ENCODE measurements at places on chromosomes 3 and 15.

DNA sequence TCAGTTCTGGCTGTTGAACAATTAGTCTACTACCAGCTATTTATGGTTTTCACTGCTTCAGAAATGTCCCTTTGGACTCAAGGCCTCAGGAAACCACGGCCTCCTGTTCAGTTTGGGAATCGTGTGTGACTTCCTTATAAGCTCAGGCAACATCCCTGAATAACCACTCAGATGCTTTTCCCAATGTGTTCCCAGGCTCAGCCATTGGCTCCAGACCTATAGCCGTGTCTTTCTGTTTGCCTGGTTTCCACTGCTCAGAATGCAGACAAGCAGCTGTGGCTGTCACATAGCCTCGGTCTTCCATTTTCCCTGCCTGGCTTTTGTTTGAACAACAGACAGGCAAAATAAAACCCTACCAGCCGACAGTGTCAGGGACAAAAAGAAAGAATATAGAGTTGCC is 63.2 kb upstream of the ATP2B2 start:
- DNase-seq, result no peak

DNA sequence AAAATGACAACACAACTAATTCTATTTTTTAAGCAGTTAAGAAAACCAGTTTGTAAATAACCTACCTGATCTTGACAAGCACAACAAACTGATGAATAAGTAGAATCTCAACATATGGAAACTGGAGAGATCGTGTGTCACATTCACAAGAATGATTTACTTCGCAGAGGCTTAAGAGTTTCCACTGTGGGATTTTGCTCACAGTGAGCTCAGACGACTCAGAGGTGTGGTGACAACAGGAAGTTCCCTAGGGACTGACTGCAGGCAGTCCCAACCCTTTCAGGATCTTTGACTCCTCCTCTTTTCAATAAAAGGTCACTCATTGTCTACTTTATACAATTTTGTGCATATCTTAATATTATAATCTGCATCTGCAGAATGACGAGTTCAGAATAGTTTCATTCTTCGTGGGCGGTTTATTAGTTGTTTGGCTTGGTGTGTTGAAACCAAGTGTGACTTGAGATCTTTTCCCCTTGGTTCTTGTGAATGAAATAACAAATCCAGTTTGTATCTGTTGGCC is at the start of gene LIPH:
TSS of gene LIPH (minus strand) at position 231 of the 520 bp plus-strand sequence. CDS start at position 114, 117 bp downstream.
- DNase-seq, result no peak

DNA sequence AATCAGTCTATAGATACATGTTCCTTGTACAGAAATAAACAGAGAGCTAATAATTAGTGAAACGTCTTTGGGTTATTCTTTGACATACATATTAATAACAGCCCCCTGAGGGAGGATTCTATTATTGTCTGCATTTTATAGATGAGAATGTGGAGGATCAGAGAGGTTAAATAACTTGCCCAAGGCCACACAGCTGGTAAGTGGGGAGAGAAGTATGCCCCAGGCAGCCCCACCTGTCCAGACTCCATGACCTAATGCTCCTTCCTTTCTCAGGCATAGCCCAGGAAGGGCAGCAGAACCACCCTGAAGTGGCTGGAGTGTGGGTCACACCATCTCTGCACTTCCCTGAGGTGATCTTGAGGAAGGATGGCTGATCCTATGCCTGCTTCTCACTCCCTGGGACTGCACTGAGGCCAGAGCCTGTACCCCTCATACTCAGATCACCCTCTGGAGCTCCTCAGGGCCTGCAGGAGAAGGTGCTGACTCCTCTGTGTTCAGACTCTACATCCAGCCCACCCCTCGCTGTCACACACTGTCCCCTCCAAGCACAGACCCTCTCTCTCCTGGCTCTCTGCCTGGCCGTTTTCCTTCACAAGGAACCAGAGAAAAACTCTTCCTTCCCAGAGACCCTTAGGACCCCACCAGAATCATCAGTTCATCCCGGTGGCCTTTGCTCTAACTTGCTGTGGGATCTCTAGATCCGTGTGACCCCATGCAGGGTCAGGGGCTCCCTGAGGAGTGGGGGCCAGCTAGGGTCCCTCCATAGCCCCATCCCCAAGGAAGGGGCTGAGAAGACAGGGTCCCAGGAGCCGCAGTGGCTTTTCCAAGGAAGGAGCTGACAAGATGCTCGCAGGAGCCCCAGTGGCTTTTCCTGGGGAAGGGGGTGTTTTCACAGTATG is 4.4 kb upstream of the HHATL start:
- no peak for DNase-seq

DNA sequence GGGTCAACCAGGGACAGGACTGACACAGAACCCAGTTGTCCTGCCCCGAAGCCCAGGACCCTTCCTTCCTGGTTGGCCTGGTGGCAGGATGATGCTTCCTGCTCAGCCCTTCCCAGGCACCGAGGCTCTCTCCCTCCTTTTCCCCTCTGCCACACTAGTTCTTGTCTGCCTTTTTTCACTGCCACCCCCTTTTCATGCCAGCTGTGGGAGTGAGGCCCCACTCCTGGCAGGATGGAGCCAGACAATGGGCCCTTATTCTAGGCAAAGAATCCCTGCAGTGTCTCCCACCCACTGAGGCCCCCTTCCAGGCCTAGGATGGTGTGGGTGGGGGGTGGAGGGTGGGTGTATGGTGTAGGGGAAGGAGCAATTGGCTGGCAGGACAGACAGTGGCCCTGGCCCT is 1.1 kb upstream of the SCAMP5 start:
- no peak for DNase-seq

- DNase-seq, result no peak
Measured at GRCh38 chr3:126993436-126993835, 10.5 kb downstream of the PLXNA1 start.

DNA sequence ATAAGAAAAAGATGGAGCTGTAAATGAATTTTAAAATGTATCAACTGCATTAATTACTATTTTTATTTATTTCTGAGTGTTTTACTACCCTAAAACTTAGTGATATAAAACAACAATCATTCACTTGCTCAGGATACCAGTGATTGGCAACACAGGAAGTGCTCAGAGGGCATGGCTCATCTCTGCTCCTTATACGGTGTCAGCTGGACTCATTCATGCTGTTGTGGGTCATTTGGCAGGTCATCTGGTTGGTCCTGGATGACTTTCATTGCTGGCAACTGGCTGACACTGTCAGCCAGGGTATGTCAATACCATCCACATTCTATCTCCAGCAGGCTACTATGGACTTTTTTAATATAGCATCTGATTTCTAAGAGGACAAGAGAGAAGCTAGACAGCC is 689.6 kb upstream of the NECTIN3 start:
- no peak for DNase-seq

DNA sequence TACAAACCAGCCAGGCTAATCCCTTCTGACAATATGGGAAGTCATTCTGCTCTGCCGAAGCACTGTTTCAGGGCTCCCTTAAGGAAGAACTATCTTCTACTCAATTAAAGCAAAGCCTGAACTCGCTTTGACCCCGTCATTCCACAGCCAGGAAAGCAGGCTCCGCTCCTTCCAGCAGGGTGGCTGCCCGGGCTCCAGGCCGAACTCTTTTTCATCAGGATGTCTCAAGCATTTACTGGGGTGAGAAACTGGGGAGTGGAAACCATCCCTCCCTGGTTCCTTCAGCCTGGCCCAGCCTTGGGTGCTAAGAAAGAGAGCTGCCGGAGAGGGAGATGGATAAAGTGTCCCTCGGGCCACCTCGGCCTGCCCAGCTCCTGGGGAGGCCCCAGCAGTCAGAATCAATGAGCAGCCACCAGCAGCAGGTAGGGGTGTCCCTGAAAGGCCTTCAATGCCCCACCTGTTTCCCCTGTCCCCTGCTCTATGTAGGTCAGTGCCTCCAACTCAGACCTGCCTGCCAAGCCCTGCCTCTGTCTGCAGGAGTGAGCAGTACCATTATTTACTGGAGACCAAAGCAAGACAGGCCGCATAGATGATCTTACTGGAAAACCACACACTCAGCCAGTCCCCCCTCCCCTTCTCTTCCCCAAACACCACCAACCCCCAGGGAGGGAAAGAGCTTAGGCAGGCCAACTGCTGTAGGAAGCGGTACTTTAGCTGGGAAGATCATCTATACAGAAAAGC is 225.6 kb upstream of the TLE3 start:
- DNase-seq, result no peak

DNA sequence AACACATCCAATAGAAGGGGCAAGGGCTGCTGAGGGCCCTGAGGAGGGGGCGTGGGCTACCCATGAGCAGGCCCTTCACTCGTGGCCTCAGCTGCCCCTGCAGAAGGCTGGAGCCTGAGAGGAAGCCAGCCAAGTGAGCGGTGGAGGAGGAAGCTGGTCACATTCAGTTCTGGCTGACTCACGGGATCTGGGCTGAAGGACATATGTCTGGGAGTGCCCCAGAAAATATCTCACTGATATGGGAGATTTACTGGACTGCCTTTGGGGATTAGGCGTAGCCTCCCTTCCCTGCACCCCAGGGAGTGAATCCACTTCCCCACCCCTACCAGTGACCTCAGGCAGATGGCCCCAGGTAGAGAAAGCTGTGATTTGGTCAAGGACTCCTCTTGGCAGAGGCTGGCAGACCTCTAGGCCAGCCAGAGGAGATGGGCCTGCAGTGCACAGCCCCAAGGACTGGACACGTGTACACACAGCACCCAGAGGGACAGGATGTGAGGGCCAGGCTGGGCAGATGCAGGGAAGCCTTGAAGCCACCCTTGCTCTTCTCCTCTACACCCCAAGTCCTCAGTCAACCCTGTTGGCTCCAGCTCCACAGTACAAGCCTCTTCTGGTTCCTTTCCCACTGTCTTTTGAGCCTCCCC is 14.2 kb upstream of the ANKDD1A start:
- no peak for DNase-seq

DNA sequence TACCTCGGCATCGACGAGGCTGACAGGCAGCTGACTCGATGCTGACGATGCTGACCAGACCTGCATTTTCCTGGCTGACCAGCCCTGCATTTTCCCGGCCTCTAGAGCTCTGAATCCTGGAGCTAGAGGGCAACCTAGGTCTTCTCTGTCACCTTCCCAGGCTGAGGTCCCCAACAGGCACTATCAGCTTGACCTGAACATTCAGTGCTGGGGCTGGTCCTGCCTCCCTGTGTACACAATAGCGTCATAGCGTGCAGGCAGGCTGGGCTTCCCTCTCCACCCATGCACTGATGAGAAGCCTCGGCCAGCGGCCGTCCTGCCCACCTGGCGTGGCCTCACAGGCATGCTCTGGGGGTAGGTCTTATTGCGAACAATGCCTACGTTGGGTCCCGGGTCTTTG is 62.3 kb upstream of the SNRPA1 start:
- no peak for DNase-seq

DNA sequence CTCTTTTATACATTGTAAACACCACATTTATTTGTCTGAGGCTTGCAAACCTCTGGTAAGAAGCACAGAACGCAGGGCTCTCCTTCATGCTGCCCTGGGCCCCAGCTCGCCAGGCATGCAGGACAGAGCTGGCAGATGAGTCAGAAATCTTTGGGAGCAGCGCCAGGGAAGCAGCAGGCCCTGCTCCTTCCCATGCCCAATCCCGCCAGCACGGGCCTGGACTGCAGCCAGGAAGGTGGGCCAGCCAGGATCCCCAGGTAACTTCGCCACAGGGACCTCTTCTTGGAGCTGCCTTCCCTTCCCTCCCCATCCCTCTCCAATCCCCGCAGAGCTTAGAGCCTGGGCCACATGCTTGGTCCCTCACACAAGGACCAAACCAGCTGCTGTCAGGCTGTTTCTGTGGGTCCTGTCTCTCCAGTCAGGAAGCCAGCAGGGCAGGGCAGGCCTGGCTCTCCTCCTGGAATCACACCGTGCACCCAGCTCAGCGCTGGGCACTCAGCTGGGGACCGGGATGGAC is 8.8 kb downstream of the STOML1 start:
- no peak for DNase-seq

DNA sequence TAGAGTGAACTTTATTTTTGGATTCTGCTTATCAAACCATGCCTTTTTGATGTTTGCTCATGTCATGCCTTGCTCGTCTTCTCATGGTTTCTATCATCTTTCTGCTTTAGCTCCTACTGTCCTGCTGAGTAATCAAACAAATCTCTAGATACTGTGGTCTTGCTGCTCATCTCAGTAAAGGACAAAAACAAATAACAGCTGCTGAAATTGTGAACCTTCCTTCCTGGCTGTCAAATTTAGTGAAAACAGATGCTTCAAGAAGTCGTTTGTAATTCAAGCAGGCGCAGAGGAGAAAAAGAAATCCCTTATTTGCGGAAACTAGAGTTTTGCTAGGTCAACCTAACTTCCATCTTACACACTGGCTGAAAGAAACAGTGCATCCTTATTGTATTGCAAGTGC is 616.1 kb upstream of the ALCAM start:
- DNase-seq, result no peak

DNA sequence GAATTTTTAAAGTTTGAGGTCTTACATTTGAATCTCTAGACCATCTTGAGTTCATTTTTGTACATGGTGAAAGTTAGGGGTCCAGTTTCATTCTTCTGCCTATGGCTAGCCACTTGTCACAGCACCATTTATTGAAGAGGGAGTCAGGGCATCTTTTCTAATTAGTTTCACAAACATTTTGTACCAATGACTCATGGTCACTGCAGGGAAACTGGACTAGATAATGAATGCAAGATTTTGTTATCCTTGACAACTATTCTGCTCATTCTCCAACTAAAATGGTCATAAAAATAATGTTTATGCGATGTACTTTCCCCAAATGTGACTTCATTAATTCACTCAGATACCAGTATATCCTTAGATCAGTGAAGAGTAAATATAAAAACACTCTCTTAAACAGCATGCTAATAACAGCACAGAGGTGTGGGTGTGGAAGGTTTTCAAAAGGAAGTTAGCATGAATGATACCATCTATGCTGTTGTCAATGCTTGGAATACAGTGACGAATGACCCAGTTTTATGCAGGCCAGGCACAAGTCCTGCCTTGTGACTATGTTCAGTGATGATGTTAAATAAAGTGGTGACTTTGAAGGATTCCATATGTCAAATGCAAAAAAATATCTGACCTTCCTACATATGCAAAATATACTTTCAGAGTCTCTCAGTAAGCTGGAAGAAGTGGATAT is 314.9 kb upstream of the TMCO5A start:
- DNase-seq, result no peak

DNA sequence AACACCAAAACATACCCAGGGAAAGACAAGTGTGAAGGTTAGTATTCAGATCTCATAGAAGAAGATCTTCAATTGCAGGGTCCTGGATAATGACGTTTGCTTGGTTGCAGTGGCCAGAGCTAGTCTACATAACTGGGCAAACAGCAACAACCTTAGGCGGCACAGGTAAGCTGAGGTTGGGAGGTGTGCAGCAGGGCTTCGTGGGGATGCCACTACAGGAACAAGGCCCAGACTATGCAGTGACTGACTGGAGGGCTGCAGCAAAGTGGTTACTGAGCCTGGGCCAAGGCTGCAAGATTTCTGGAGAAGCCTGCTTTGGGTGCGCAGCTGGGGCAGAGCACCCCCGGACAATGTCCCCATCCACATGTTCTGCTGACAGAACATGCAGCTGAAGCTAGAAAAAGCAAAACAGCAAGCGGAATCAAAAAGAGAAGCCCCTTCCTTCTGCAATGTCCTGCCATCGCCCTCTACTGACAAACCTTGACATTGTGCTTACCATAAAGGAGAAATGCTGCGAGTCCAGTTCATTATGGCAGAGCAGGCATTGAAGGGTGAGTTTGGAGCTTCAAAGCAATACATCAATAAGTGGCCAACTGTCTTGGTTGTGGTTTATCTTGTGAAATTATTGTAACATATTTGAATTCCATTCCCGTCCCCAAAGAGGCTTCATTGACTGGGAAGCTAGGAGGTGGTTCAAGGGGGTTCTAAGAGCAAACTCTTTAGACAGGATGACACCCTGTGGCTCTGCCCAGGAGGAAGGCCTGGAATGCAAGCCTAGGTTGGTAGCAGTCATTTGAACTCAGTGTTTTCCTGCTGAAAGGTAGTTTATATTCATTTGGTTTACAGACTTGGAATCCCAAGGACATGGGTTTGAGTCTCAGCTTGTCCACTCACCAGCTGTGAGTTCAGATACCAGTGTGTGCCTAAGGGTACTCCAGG is 217.0 kb downstream of the PDCD6IP start:
- DNase-seq, result no peak

- no peak for DNase-seq
Measured at GRCh38 chr3:151919446-151919845, 46.0 kb downstream of the SUCNR1 start.
